ENCODE measurements at places on chromosomes 13 and 19.
A peak's percentile ranks its signal among the peaks of the same experiment; 100 is the strongest.

DNA sequence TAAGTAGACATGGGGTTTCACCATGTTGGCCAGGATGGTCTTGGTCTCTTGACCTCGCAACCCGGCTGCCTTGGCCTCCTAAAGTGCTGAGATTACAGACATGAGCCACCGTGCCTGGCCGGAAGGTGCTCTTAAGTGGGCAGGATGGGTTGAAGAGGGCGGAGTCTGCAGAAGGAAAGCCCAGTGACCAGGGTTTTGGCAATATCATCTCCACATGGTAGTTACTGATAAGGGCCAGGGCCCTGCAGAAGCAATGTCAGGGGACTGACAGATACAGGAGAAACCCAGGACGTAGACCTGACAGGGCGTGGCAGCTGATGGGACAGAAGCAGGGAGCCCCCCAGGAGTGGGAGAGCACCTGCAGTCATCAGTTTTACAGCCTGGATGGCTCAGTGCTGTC is 45.7 kb upstream of the RNF113B start:
- no peak for DNase-seq

GRCh38 chr13:110576736-110577476 is 15.4 kb upstream of the RAB20 start:
- no peak for DNase-seq

DNA sequence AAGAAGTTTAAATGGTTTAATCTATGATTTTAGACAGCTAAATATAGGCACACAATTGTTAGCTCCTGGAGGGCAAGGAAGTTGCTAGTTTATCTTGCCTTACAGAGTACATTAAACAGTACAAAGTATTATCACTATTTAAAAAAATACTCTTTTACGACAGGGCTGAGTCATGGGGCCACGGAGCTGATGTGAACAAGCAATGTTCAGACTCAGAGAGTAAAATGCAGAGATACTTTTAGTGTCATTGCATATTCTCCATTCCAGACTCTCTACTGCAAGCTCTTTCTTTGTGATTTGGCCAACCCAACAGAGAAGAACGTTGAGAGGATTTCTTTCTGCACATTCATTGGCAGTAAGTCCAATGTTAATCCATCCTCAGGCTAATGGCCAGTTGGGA is 352.4 kb downstream of the SPRY2 start:
- peak; percentile 74 for DNase-seq

DNA sequence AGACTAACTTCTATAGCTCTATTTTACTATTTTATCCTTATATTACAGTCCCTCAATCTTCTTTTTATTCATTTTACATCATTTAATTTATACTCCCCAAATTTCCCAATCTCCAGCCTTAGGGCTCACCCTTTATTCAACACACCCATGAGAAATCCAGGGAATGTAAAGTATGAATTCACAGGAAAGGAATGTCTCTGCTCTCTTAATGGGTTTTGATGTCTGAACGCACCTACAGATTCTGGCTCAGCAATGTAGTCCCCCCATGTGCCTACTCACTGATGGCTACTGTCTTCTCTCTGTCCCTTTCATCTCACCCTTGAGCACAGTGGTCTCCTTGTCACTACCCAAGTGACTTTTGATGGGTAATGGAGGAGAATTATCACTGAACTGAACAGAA is 32.8 kb downstream of the TNFSF13B start:
- peak; percentile 41 for DNase-seq

DNA sequence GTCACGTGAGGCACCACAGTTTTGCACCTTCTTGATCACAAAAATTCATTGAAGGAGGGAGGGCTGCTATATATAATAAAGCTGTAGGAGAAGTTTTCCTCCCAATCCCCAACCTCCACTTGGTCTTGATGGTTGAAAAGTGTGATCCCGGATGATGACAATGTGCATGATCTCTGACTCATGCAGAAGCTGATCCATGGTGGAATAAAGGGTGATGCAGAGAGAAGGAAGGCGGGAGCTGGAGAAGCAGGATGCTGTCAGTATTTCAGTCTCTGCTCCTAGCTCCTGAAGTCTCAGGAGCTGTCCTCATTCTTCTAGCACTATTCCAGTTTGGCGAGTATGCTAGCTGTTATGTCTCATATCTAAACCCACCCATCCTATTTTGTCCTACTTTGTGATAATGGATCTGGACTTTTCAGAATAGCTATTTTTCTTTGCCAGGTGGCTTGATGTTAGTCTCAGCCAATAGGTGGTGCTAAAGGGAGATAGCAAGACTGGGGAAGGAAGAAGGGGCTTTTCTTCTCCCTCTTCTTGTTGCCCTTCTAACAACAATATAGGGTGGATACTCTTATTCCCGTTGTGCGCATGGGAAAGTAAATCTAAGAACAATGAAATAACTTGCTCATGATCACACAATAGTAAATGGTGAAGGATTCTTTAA is 65.6 kb upstream of the HTR2A start:
- peak; percentile 53 for DNase-seq

GRCh38 chr19:3897936-3898335 is 17.5 kb downstream of the ATCAY start:
- no peak for DNase-seq

- peak; percentile 63 for DNase-seq
These were observed 27.9 kb downstream of the DGKH start for GRCh38 chr13:42076309-42076713.

DNA sequence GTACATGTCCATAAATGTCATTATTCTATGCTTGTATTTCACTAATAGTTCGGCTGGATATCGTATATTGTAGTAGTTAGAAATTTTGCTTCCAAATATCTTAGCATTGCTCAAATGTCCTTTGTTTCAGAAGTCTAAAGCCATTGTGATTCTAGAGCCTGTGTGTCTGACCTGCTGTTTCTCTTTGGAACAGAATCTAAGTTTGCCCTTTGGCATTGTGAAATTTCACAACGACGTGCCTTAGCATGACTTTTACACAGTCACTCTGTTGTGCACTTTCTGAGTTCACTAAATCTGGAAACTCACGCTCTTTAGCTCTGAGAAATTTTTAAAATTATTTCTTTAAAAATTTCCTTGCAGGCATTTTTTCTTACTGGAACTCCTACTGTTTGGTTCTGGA is 152.2 kb downstream of the TBC1D4 start:
- DNase-seq: no peak

DNA sequence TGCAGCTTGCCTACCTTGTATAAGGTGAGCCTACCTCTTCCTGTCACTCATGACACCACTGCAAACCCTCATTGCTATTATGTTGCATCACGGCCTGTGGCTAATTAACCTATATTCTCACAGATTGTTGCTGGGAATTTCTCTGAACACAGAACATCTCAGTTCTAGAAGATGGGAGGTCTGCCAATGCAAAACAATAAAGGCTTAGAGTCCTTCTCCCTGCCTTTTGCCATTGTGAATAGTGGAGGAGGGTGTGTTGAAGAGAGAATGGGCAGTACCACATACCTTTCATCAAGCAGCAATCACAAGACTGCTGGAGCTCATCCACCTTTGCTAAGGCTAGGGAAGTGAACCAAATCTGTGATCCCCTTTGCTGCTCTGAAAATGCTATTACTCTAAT is 34.4 kb downstream of the WDFY2 start:
- DNase-seq: no peak

DNA sequence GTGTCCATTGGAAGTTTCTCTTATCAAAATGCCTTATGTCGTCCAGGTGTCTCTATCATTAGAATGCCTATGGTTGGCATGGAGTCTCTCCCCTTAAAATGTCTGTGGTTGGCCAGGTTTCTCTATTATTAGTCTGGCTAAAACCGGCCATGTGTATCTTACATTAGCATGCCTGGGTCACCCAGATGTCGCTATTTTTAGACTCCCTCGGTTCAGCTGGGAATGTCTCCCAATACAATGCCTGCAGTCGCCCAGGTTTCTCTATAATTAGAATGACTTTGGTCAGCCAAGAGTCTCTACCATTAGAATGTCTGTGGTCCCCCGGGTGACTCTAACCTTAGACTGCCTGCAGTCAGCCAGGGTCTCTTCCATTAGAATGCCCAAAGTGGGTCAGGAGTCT is 1536.1 kb downstream of the UQCRFS1 start:
- no peak for DNase-seq

DNA sequence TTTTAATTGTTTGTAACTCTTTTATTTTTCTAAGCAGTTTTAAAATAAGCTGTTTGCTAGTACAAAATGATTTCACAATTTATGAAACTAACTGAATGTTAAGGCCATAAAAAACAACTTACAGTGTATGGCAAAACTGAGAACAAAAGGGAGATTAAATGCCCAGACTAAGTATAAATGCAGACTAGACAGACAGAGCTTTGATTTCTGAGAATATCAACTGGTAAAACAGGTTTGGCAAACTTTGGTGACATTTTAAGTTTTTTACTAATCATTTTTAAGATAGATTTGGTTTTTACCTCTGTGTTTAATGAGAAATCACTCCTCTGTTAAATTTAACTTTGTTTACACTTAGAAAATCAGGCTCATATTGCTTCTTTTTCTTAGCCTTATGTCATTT is 127.5 kb upstream of the KLF5 start:
- no peak for DNase-seq

DNA sequence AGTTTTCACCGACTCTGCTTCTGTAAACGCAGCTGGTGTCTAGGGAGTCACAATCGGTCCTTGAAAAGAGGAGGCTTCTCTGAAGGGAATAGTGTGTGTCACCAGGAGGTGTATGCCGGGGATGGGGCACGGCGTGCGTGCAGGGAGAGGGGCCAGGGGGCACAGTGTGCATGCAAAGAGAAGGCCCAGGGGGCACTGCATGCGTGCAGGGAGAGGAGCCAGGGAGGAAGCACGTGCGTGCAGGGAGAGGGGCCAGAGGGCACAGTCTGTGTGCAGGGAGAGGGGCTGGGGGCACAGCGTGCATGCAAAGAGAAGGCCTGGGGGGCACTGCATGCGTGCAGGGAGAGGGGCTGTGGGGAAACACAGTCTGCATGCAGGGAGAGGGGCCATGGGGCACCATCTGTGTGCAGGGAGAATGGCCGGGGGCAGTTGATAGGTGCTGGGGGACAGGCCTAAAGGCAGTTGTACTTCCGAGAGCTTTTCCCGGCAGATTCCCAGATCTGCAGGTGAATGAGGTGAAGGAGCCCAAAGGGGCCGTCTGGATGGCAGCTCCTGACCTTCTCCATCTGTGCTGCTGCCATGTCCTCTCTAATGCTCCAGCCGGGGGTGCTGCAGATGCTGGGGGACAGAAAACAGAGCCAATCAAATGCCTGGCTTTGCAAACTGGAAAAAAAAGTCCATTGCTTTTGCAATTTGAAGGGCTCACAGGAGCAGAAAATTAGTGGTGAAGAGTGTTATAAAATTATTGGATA is 36.4 kb downstream of the ATP11A start:
- DNase-seq: no peak

GRCh38 chr19:43607238-43608205 is 4.4 kb upstream of the SRRM5 start:
- DNase-seq: no peak

- peak; percentile 63 for DNase-seq
These were observed 7.9 kb upstream of the LINGO3 start for GRCh38 chr19:2315818-2316353.

GRCh38 chr13:27419328-27419727 is 5.1 kb upstream of the GTF3A start:
- DNase-seq: no peak

DNA sequence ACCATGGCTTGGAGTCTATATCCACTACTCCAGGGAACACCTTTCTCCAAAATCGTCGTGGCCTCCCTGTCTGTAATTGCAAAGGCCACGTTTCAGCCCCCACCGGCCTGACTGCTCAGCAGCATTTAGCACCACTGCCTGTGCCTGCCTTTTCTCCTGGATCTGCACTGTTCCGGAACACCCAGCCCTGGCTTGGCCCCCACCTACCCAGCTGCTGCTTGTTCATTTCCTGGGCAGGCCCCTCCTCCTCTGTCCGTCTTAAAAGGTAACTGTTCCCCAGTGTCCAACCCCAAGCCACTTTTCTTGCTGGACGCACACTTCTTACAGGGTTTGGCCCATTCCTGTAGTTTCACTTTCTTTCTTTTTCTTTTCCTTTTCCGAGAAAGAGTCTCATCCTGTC is 8.5 kb upstream of the SYT5 start:
- DNase-seq: no peak

- DNase-seq: no peak
These were observed 62.2 kb downstream of the PEG3 start for GRCh38 chr19:56778351-56778750.

DNA sequence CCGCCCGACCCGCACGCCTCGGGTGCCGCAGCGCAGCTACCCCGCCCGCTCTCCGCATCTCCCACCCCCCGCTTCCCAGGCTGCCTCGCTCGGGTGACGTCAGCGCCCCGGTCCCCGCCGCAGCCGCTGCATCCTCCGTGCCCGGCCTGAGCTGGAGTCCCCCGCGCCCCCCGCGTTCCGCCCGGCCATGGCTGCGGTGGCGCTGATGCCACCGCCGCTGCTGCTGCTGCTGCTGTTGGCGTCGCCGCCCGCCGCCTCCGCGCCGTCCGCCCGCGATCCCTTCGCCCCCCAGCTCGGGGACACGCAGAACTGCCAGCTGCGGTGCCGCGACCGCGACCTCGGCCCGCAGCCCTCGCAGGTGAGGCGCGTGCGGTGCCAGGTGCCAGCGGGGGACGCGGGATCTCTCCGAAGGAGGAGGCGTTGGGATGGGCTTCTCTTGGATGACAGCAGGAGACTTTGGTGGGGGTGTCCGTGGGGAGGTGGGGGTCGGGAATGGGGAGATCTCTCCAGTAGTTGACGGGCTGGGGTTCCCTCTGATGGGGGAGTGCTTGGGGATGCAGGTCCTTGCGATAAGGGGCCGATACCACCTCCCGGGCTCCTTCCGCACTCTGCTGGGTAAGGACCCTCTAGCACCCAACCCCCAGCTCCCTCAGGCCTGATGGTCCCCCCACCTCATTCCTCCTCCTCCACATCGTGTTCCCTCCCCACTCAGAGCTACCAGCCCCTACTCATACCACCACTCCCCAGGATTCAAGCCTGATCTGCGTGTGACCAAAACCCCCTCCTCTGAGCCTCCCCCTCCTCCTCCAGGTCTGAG is at the start of gene TMEM59L:
Gene TMEM59L, plus strand, starts transcription at position 99 of the 817 bp plus-strand sequence. Its CDS starts 89 bp downstream, at position 188.
- no peak for DNase-seq

DNA sequence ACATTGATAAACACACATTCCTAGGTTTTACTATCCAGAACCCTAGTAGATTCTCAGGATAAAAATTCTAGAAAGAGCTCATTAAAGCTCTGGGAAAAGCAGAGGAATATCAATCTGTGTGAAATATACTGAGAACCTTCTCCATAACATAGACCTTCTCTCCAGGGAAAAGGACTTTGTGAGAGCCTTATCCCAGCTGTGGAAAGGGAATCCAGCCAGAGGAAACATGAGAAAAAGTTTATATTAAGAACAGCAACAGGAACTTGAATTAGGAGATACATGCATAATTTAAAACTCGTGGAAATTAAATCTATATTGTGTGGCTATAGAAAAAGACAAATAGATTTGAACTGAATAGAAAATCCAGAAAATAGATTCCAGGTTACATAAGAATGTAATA is 1639.9 kb downstream of the EFNB2 start:
- DNase-seq: no peak

GRCh38 chr19:4455719-4456475 is 1.7 kb downstream of the UBXN6 start:
- peak; percentile 61 for DNase-seq

Measured in fibroblast of lung (primary cell).